GM23338 (cell line): ENCODE measurements at places on chromosomes 4 and X. TPM values are rescaled to one million over a fixed set of nuclear protein-coding genes. Genes with fewer than 3 reads are reported as not detected.

The UGT2B11 gene
- not detected in 2 replicates for total RNA-seq

GRCh38 chr4:170139764-170140163 is 50.0 kb upstream of the AADAT start:
- no peak for DNase-seq

- DNase-seq, result no peak
These were observed 65.8 kb downstream of the TAPT1 start for GRCh38 chr4:16160457-16160856.

GRCh38 chr4:1511441-1512041 is 105.3 kb upstream of the NKX1-1 start:
- peak; percentile 62 for DNase-seq

GRCh38 chr4:151147000-151147399 is 47.6 kb downstream of the RPS3A start:
- DNase-seq, result no peak

DNA sequence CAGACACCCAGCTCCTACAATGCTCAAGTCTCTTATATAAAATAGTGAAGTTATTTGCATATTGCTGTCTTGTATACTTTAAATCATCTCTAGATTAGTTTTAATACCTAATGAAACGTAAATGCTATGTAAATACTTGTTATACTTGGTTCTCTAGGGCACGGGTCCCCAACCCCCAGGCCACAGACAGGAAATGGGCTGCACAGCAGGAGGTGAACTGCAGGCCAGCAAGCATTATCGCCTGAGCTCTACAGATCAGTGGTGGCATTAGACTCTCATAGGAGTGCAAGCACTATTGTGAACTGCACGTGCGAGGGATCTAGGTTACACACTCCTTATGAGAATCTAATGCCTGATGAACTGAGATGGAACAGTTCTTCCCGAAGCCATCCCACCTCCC is 395.9 kb upstream of the EMCN start:
- DNase-seq, result peak; percentile 69
